ENCODE measurements at places on chromosomes 7 and 10.
A peak's percentile ranks its signal among the peaks of the same experiment; 100 is the strongest.

- peak; percentile 72 for DNase-seq
Measured at GRCh38 chr10:132395704-132396493, 1.1 kb upstream of the PWWP2B start.

DNA sequence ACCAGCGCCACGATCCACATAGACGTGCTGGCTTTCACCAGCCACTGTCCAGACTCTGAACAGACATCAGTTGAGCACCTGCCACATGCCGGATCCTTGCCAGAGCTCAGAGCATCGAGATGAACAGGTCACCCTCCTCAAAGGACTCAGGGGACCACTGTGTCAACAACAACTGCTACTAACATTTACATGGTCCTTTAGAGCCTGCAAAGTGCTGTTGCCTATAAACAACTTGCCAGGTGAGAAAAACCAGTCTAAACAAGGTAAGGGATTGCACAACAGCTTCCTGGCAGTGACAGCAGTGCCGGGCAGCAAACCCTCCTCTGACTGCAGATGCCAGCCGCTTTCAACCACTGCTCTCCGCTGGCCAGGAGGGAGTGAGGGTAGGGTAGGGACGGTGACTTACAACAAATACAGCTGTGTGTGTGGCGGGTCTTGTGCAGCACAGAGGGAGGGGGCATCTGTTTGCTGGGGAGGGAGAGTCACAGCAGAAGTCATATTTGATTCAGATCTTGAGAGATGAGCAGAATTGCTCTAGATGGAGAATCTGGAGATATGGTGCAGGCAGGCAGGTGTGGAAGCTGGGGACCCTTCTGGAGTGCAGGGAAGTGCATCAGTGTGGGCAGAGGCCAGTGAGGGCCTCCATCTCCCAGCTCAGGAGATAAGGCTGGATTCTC is 32.8 kb upstream of the RHEB start:
- no peak for DNase-seq

- no peak for DNase-seq
Measured at GRCh38 chr10:11682267-11682683, 59.9 kb upstream of the ECHDC3 start.

DNA sequence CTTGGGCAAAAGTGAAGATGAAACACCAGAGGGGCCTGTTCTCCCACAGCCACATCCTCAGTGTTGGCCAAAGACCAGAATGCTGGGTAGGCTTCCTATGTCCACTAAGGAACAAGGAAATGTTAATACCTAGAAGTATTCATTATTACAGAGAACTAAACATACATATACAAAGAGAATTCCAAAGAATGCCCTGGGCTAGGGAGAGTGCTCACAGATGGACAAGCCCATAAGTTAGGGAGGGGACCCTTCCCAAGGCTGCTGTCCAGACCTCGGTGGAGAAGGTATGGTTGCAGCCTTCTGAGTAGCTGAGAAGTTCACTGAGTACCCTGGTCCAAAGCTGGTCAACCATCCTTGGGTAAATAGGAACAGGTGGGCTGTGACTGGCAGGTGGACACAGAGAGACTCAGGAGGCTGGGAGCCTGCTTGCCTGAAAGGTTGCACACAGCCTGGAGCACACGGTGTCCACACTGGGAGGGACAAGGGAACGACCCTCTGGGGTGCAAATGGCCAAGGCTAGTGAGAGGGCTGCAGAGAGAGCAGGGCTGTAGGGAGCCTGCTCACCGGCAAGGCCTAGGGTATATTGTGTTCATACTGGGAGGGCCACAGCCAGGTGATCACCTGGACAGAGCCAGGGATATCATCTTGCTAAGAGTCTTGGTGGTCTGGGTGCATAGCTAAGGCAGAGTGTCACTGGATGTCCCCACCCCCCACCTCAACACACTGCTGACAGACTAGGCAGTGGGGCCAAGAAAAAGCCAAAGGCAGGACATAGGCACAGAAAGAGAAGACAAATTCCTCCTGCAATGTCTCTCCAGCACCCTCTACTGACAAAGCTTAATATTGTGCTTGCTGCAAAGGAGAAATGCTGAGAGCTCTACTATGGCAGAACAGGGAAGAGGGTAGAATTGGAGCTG is 40.3 kb downstream of the CPVL start:
- DNase-seq = peak; percentile 49

DNA sequence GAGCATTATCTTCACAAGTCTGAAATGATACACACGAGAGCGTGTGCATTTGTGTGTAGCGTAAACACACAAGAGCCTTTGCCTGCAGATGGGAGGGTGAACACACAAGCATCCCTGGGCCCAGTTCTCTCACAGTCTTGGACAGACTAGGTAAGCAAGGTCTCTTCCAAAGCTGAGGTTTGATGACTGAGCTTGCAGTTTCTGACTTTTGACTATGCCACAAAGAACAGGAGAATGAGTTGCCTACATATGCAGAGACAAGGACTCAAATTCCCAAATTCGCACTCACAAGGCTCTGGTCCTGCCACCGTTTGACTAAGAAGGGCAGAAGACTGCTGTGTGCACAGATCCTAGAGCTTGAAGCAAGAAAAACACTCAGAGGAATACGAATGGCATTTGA is 55.8 kb downstream of the FAM53B start:
- DNase-seq = no peak

DNA sequence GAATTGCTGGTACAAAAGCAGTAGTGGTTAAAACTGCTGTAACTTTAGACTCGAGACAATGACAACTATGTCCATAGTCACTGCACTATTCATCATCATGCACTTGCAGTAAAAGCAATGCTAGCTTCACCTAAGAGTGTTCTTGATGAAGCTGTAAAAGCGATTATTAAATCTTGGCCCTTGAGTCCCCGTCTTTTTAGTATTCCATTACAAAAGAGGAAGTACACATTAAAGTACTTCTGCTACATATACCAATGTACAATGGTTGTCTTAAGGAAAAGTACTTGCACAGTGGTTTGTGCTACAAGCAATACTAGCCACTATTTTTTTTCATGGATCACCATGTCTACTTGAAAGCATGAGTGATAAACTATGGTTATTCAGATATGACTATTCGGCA is 78.3 kb downstream of the ATAD1 start:
- no peak for DNase-seq

- DNase-seq = peak; percentile 77
Measured at GRCh38 chr10:125093199-125093973, 67.0 kb downstream of the CTBP2 start.

DNA sequence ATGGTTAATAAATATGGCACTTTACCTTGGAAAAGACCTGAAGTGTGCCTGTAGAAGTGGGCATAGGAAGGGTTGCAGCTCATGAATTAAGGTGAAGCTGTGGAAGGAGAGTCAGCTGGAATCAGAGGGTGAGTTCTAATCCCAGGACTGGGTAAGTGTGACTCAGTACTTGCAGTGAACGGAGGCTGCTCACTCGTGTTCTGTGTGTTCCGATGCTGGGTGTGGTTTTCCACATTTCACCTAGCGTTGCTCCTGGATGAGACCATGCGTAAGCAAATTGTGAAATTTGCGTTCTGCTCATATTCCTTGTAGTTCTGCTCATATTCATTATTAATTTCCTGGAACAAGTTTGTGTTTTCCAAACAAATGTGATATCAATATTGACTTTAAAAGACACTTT is 22.4 kb upstream of the TMEM236 start:
- no peak for DNase-seq

GRCh38 chr10:86706401-86706841 is 38.1 kb downstream of the LDB3 start:
- DNase-seq = no peak

DNA sequence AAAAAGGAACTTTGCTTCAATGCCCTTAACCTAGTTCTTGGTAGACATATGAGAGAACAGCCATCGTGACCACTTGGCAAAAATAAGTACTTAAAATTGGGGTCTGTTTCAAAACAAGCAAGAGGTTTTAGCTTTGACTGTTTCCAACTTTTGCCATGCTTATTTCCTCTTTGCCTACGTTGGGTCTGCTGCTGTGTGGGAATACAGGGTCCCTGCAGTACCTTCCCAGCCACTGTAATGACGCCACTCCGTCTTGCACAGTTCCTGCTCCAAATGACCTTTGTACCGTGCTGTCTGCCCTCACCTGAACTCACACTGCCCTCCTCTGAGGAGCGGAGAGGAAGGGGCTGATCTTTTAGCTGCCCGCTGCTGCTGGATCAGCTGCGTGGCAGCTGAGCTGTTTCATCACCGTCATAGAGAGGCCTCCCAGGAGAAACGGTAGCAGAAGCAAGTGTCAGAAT is 133.1 kb downstream of the MAPK8 start:
- DNase-seq = peak; percentile 19

DNA sequence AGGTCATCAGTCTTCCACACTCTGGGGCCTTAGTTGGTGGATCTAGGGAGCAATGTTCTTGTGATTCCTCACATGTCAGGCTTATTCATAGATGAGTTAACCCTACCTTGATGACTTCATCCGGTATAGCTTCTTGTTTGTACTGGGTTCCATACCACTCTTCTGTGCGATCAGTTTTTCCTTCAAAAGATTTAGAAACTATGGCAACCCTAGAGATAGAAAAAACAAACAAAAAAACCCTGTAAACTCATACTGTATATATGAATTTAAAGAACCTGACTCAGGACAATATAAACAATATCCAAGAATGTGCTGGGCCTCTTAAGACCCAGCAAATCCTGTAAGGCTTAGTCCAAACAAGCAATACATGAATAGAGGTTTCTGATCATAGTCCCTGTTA is 83.5 kb downstream of the IDE start:
- DNase-seq = no peak

DNA sequence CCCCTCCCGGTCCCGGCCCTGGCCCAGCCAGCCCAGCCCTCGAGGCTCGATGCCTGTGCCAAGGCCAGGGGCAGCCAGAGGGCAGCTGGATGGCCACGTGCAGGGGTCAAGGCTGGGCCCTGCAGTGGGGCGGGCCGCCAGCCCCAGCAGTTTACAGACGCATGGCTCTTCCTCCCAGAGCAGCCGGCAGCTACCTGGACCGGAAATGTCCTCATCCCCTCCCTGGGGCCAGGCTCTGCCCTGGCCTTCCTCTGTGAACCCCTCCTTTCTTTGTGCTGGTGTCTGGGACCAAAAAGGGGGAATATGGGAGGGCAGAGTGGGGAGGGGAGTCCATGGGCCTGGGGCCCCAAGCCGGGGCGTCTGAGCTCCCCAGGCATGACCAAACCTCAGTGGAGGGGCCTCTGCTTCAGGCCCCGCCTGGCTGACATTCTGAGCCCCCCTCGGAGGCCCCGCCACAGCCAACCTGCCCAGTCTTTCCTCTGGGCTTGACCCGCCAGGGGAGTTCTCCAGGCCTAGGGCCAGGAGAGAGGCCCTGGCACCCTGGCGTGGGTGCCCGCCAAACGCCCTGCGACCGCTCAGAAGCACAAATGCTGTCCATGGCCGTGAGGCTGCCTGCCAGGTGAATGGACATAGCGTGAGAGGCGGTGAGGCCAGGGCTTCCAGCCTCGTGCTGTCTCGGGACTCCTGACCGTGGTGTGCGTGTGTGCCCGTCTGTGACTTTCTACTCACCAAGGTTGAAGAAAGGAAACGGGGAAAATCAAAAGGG is 24.7 kb upstream of the AMZ1 start:
- DNase-seq = no peak

All from AG20443 (cell line).